ENCODE measurements at places on chromosomes 3 and 15.

GRCh38 chr15:72306211-72306785 lies 13.7 kb downstream of the CELF6 start:
- no peak for DNase-seq

DNA sequence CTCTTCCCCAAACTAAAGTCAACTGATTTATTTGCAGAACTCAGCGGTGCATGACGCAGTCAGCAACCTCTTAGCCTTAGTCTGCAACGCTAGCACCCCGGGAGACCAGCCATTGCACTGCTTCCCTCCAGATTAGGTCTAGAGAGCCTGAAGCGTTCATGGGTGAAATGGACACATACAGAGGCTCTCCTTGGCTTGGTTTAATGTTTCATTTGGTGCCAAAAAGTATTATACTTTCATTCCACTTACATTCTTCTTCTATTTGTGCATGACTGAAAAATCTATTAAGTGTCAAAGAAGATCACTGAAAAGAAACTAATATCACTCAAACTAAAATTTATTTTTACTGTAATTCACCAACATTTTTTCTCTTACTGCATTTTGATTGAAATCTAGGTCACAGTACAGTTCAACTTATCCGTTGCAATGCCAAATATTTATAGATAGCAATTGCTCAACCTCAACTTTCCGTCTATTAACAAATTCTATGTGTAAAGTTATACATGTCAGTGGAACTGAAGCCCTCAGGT lies 116.2 kb downstream of the ROBO1 start:
- no peak for DNase-seq

- no peak for DNase-seq
Measured at GRCh38 chr15:31606931-31607497, 280.4 kb downstream of the KLF13 start.

- no peak for DNase-seq
Measured at GRCh38 chr3:11774296-11774877, 72.3 kb downstream of the TAMM41 start.

DNA sequence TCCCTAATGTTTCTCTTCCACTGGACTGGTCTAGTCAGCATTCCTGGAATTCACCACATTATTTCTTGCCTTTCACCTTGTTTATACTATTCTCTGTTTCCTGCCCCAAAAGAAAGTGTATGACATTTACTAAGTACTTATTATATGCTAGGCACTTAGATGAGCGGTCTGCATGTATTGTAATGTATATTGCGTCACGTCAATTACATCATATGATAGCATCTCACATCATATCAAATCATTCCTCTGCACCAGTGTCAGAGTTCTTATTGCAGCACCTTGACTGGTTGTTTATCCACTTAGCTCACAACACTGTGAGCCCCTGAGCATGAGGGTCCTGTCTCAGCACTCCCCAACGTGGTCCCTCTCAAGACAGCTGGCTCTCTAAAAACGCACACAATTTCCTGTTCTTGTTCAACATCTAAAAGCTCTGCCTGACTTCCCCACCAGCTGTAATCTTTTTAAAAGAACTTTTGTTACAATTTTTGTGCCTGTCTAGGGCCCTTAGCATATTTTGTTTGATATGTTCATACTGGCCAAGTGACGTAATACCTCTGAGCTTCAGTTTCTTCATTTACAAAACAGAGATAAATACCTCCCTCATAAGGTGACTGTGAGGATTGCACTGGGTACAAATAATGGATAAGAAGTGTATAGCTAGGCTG lies 58.8 kb downstream of the ARHGAP31 start:
- no peak for DNase-seq

- DNase-seq: no peak
Measured at GRCh38 chr15:72141171-72142084, 23.2 kb downstream of the SENP8 start.

- DNase-seq: no peak
Measured at GRCh38 chr3:123936400-123936799, 24.6 kb downstream of the CCDC14 start.

DNA sequence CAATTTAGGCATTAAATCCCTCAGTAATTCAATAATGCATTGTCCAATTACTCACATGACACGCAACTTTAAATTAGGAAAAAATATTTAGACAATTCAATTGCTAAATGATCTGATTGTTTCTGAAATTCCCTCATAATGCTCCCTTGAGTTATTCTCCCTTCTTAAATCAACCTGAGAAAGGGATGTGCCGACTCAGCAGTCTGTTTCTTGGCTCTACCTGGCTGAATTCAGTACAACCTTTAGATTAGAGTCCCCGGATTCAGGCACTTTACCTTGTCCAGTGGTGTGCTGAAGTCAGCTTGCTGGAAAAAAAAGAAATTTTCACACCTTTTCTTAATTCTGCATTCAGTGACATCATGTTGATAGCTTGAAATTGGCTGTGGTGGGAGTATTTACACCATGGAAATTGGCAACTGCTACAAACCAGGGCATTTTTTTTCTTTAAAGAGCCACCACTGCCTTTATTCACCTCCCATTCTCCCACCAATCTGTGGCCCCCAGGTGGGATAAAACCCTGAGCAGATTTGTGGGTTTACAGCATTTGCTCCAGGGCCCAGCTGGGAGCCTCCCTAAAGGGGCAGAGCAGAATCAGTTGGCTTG lies 20.9 kb upstream of the LOXL1 start:
- DNase-seq: no peak

DNA sequence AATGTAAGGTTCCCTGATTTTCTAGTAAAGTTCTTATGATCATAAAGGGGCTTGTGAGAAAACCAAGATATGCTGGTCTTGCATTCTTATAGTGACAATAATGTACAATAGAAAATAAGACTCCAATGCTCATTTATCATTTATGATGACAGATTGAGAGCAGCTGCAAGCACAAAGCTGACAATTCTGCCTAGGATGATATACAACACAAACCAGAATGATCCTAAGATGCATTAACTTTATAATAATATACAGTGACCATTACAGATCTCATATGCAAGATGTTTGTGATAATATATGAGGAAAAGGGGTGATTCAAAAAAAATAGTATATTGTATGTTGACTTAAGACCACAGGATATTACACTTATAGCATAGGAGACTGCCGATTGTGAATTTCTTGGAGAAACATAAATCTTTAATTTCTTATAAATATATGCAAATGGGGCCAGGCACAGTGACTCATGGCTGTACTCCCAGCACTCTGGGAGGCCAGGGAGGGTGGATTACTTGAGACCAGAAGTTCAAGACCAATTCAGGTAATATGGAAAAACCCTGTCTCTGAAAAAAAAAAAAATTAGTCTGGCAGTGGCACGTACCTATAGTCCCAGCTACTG lies 387.0 kb downstream of the ZBBX start:
- no peak for DNase-seq

GRCh38 chr15:52359722-52360121 lies 64.1 kb upstream of the MYO5C start:
- no peak for DNase-seq

- DNase-seq: no peak
Measured at GRCh38 chr3:177197727-177198460, 612 bp upstream of the TBL1XR1 start.

DNA sequence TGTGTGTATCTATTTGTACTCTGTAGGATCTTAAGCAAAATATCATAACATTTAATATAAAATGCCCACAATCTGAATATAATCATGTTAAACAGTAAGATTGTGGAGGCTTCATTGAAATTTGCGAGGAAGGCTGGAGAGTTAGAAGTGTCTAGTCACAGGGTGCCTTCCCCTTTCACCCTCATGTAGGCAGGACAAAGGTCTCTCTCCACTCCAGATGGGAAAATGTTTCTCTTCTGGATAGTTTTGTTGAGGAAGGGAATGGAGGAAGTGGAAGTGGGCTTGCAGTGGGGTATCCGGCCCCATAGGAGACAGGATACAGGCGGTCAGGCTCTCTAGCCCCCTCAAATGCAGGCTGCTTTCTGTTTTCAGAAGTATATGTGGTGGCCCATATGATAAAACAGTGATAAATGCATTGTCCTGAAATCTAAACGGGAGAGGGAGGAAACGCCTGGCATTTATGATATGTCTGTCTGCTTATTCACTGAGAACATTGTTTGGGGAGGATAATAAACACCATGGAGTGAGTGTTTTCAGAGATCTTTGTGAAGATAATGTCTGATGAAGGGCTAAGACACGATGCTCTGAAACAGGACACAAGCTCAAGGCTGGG lies 13.3 kb upstream of the MYZAP start:
- DNase-seq: no peak

DNA sequence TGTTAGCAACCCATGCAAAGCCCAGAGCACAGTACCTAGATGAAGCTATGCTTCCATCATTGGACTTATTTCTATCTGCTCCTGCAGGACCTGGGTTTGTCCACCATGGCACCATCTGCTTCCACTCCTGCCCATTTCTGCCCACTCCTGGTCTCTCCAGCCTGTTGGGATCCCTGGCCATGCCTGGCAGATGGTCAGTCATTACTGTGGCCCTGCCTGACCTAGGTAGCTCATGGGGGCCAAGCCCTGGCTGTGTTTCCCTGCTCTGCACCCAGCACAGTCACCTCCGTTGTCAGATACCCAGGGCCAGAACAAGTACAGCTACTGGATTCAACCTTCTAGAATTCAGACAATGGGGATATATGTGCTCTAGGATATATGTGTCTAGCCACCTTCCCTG lies 185.8 kb upstream of the TLE3 start:
- DNase-seq: no peak

- DNase-seq: no peak
Measured at GRCh38 chr3:152430223-152431002, 161.7 kb downstream of the MBNL1 start.

Measured in ascending aorta (tissue), 2 donors.